Brain (organoid and tissue), 16 donors: ENCODE measurements at places on chromosomes 7 and 10.

DNA sequence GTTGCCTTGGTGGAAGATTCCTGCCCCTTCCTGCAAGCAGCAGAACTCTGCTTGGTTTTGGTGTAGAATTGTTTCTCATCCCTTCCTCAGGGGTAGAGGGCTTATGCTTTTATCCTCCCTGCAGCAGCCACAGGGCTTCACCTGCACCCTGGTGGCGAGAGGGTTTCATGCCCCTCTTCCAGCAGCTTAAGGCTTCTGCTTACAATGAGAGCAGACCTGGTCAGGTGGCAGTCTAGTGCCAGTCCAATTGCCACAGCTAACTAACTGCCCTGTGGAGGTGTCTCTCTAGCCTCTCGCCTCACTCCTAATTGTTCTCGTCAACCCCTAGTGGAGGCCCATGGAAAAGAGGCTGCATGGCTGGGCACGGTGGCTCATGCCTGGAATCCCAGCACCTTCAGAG lies 19.3 kb downstream of the ACBD7 start:
- DNase-seq = no peak

DNA sequence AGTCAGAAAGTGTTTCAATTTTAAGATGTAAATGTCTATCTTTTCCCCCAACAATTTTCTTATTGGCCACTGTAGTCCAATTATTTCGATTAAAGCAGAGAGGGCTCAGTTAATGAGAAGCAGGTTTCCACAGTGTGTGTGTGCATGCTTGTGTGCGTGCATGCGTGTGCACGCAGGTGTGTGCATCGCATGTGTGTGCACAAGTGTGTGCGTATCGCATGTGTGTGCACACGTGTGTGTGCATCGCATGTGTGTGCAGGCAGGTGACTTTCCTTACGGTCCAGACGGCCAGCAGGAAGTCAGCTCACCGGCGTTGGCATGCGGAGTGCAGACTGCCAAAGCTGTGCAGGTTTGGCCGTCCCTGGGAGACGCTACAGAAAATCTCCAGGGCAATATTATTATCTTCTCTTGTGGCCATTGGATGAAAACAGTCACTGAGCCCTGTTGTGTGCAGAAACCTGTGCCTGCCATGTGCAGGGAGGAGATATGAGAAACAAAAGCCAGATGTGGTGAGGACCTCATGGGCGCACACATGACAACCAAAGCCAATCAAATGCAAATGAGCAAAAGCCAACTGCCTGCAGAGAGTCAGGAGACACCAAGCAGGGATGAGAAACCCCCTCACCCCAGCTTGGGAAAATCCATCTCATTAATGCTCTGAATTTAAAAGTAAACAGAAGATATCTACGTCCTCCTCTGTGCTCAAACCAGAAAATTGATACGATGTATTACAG lies 70.4 kb downstream of the C10orf90 start:
- DNase-seq = peak; percentile 37

DNA sequence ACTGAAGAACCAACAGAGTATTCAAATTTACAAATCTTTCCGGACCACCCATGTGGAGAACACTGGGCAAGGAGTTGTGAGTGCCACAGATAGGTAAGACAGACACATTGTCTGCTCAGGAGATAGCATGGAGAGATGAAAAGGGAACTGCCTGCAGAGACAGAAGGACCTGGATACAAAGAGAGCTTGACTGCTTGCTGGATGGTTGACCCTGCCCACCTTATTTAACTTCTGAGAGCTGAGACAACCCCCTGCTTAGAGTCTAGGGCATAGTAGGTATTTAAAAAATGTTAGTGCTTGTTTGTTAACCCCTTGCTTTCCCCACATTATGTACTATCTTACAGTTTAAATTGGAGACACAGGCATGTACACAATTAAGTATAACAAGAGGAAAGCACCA lies 314.1 kb downstream of the THSD7A start:
- no peak for DNase-seq

GRCh38 chr10:72164617-72165016 lies 51.2 kb upstream of the ANAPC16 start:
- no peak for DNase-seq

DNA sequence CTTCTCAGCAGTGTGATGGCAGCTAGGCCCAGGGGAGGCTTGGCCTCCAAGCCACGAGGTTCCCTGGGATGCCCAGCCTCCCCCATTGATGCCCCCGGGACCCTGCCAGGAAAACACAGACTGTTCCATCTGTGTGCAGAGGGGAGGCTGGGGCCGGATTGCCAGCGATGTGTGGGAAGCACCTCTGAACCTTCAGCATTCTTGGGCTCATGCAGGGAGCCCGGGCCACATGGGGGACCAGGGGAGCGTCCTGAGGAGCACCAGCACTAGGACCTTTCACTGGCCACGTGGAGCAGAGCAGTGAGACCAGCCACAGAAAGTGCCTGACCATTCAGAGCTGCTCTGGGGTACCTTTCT lies 2.6 kb downstream of the IMPDH1 start:
- no peak for DNase-seq

DNA sequence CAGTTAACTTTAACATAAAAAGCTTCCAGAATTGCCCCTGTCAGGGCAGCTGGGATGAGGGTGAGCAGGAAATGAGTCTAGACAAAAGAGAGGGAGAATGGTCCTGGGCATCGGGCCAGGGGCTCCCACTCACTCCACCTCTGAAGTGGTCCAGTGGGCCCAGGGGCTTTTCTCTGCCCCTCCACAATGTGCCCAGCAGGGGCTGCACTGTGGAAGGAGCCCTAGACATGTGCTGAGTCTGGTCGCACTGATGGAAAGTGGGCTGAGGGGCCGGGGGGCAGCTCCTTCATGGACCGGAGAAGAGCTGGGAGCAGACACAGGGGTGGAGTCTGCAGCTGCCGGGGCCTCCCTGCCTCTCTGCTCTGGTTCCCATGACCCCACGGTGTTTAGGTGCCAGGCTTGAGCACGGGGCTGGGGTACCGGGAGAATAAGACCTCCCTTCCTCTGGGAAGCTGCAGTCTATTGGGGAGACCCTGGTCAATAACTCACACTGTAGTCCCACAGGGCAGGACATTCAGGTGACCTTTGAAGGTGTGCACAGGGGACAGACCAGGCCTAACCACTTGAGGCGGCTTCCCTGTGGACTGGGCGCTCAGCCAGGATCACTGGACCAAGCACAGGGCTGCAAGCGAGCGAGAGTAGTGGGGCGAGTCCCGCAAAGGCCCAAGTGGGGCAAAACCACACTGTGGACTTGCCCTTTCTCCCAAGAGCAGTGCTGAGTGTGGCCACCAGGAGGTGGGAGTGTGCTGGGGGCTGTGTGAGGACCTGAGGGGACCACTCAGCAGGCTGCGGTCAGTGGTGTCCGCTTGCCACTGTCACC lies 6.1 kb downstream of the ADCY1 start:
- DNase-seq = no peak

DNA sequence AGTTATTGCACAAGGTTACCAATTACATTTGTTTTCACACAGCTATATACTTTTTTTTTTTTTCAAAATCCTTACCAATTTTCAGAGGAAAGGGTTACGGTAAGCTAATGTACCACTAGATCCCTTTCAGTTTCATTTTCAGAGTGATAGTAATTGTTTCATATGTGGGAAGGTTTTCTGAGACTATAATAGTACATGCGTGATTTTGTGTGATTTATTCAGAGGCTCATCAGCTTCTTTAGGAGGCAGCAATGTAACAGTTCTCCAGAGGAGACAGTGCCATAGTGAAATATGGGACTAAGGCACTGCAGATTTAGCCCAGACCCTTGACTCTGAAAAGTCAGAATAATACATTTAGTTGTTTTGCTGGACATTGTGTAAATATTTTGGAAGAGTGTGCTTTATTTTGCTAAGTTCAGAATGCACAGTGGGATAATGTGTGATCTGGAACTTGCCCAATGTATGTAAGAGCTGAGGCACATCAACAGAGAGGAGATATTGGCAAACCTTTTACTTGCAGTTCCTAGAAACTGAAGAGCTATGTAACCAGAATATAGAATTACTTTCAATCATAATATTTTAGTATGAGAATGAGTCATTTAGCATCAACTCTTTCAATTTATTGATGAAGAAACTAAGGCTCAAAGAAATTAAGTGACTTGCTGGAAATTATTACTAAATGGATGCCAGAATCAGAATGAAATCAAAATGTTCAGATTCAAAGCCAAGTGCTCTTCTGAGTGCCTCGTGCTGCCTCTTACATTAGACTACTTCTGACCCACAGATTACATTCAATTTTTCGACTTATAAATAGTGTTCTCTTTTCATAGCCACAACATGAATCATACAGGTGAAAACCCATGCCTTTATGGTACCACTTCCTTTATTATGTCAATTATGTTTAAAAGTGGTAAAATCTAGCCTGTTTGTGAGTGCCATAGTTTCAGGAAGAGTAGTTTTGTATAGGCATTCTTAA lies 207.7 kb upstream of the TEX47 start:
- DNase-seq = no peak

DNA sequence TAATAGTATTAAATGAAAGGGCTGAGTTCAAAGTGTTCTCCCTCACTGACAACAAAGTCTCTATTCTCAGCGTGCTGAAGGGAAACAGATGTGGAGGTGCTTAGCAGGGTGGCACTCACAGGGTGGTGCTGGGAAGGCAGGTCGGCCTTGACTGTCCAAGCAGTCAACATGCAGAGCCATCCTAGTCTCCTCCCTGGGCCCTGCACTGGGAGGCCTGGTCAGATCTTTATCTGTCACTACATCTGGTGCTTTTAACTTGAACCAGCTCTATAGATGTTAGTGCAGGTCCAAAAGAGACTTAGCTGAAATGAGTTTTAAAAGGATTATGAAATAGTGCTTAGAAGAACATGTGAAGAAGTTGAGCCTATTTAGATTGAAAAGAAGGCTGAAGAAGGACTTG lies 82.1 kb downstream of the AVL9 start:
- DNase-seq = no peak
